RWPE1 (cell line): ENCODE measurements at places on chromosomes 4 and X.

DNA sequence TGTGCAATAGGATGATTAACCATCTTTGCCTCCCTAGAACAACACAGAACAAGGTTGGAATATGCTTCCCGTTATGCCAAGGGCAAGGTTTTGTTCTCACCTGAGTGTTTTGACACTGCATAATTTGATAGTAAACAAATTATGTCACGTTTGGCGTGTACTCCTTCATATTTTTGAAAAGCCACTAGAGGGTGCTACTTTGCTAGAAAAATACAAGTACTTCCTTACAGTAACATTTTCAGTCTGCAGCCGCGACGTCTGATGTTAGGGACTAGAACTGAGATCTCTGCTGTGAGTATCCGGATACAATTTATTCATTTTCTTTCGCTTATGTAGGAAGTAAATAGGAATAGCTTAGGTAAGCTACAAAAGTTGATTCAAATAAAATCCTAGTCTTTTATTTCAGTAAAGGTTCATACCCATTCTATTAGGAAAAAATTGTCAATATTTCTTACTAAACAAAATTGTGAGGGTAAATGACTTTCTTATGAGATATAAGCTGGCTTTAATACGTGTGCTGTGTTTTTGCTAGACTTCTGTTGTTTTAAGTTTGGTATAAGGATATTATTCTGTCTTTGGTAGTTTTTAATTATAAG lies 181.1 kb upstream of the WDFY3 start:
- peak; percentile 36 for DNase-seq

GRCh38 chrX:123626962-123627361 lies 105.9 kb downstream of the THOC2 start:
- DNase-seq, result no peak

GRCh38 chrX:151287954-151288353 lies 109.1 kb upstream of the VMA21 start:
- no peak for DNase-seq

GRCh38 chr4:24537025-24537424 lies 47.3 kb downstream of the DHX15 start:
- no peak for DNase-seq

DNA sequence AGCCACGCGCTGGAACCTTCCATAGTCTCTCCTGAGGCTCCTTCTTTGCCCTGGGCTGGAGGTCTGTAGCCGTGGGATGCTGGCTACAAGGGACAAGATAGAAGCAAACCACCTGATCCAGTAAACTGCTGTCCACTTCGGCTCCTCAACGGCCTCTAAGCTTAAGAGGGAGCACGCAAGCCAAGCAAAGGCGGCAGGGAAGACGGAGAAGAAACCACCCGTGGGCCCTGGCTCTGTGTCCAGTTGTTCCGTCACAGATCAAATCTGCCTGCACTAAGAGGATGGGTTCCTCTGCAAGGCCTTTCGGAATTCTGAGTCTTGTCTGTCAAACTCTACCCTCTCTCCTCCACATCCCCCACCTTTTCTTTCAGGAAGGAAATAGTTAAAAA lies 401 bp upstream of the EDNRA start:
- DNase-seq, result no peak

- no peak for DNase-seq
These were observed 255.9 kb downstream of the ADAMTS3 start for GRCh38 chr4:72313121-72313520.

DNA sequence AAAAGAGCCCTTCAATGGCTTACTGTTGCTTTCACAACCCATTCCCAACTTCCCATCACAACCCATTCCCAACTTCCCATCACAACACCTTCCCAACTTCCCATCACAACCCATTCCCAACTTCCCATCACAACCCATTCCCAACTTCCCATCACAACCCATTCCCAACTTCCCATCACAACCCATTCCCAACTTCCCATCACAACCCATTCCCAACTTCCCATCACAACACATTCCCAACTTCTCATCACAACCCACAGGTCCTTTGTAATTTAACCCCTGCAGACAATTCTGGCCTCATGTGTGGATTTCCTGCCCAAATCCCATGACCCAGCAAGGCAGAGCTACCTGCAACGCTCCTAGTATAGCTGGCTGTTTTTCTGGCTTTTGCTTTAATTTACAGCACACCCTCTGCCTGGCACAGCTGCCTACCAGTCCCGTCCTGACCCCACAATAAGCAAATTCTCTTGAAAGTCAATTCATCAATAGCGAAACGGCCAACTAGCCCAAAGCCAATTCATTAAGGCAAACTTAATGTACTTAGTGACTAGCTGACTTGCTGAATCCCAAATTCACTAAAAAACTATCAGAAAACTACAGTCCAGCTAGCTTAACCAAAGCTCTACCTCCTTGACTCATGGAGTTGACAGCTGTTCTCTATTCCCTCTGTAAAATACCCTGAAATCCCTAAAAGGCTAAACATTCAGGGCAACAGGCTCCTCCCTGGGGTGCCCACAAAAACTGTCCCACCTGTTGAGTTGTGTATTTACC lies 75.6 kb downstream of the AFAP1 start:
- DNase-seq, result no peak

DNA sequence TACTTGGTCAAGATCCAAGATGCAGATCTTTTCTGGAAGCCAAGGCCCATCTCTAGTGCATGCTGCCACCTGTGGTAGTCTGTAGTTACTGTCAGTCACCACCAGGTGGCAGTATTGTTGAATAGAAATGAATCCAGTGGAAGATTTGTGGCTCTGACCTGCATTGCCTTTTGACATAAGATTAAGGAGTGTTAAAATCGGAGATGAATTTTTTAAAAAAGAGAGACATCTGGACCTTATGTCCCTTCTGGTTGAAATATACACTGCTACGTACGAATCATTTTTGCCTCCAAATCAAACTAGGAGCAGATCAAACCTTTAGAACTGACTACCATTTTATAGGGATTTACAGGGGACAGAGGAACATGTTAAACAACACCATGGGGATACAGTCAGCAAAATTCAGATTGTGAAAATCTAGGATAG lies 46.9 kb upstream of the RHOH start:
- DNase-seq, result peak; percentile 46
